Mesothelial cell of epicardium (in vitro differentiated cells): ENCODE measurements at places on chromosomes 16 and 17. TPM values are rescaled to one million over a fixed set of nuclear protein-coding genes. Genes with fewer than 3 reads are reported as not detected.

- no peak for DNase-seq
Observed at GRCh38 chr17:9557161-9557755, 18.4 kb downstream of the STX8 start.

The AANAT gene
- total RNA-seq, result 0.22 to 0.40 TPM in 2 of 3 replicates, not detected in the other

The FOXL1 gene
- 2.5 to 3.2 TPM (median 2.5 TPM) in 3 replicates for total RNA-seq

The NKD1 gene
- 60.1 to 63.0 TPM (median 61.5 TPM) in 3 replicates for total RNA-seq
